ENCODE measurements at places on chromosomes 4 and X.

DNA sequence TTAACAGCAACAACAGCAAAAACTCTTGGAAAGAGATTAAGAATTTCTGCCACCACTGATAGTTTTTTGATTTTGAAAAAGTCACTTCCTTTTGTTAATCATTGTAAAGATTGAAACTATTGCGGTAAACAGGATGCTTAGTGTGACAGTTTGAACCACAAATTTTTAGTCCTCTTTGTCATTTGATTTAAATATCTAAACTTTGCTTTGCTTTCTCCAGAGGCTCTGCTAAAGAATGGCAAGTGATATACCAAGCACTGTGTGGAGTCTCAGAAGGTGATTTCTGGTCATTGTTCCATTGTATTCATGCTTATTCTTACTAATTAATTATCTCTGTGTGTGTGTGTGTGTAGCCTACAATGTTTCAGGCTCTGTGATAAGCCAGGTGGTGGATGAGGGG is 155.6 kb downstream of the BMPR1B start:
- no peak for DNase-seq

- DNase-seq: no peak
Observed at GRCh38 chrX:126064901-126065541, 101.1 kb downstream of the DCAF12L2 start.

GRCh38 chr4:26088433-26088928 is 174.5 kb downstream of the SMIM20 start:
- DNase-seq: no peak

- DNase-seq: no peak
Observed at GRCh38 chr4:55184600-55185523, 59.5 kb upstream of the KDR start.

- no peak for DNase-seq
Observed at GRCh38 chr4:52372747-52373146, 286.4 kb downstream of the USP46 start.

All from activated gamma-delta T cell treated with Interleukin-2 at 50 U/mL for 16 hours (primary cell).